ENCODE measurements at places on chromosomes 7 and 10.

- H3K36me3 ChIP-seq: no peaks in the 10 kb centered on the region
- peaks cover 28% of the 10 kb centered on the region for H3K4me1 ChIP-seq
- DNase-seq: no peak
- H3K4me3 ChIP-seq: no peak overlapping the region
Observed at GRCh38 chr7:16068183-16068582, 353.2 kb downstream of the CRPPA start.

DNA sequence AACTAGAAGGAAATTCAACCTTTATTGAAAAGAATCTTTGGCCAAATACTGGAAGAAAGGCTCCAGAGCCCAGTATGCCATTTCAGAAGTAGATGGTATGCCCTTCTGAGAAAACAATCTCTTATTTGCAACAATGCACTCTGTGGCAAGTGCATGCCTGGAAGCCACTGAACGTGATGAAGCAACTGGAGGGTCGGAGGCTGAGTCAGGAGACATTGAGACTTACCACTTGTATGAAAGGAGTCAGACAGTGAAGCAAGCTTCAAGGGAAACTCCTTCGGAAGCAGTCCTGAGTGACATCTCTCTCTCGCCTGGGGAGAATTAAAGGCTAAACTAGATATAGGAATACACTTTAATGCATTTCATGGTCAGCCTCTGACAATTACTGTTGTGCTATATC lies 353.7 kb downstream of the NRG3 start:
- H3K4me3 ChIP-seq: no peak overlapping the region
- peaks cover under 1% of the 10 kb centered on the region for H3K27me3 ChIP-seq

DNA sequence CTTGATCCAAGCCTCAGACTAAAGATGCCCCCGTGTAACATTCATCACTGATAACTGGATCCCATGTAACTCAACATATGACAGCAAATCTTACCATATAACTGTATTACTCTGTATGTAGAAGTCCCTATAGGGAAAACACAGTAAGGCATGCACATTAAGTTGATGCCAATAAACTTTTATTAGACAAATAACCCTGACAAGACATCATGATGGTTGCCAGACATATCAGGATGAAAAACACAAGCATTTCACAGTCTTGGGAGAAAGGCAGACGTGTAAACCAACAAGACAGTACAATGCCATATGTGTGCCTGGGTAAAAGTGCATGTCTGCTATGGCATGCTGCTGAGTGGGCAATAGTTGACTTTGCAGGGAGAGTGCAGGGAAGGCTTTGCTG lies 142.2 kb downstream of the HERPUD2 start:
- DNase-seq: no peak
- no peak overlapping the region for H3K27ac ChIP-seq
- H3K4me1 ChIP-seq: no peaks in the 10 kb centered on the region
- no peaks in the 10 kb centered on the region for H3K36me3 ChIP-seq
- H3K27me3 ChIP-seq: peaks cover 23% of the 10 kb centered on the region
- no peak overlapping the region for H3K4me3 ChIP-seq

DNA sequence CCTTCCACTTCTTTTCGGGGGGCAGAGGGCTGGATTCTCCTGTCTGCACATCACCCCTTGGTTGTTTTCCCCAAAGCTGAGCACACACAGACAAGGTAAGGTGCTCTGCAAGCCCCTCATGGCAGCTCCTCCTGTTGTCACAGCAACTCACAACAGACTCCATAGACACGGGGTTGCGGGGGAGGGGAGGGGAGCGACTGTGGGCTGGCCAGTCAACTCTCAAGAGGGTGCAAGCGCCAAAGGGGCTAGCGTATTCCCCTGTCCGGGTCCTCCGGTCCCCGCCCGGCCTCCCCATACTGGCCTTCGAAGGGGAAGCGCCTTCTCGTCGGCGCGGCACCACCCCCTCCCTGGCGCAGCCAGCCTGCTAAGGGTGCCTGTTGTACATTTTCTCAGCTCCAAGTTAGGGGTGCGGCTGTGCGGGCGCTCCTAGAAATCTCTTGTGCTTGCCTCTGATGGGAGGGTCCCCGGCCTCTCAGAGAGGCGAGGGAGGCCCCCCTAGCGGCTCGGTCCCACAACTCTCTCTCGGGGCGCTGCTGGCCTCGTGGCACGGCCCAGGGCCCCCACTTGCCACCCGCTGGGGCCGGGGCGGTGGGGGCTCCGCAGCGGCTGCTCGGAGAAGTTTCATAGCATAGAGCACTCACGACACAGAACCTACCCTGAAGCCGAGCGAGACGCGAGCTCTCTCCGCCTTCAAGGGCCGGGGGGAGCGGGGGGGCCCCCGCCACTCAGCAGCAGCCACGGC lies 498 bp downstream of the RHOBTB1 start:
- DNase-seq: peak; percentile 45
- H3K27me3 ChIP-seq: peaks cover 7% of the 10 kb centered on the region
- H3K4me1 ChIP-seq: peaks cover 49% of the 10 kb centered on the region
- peak overlapping the region; percentile 99 for H3K27ac ChIP-seq
- H3K36me3 ChIP-seq: peaks cover 12% of the 10 kb centered on the region

DNA sequence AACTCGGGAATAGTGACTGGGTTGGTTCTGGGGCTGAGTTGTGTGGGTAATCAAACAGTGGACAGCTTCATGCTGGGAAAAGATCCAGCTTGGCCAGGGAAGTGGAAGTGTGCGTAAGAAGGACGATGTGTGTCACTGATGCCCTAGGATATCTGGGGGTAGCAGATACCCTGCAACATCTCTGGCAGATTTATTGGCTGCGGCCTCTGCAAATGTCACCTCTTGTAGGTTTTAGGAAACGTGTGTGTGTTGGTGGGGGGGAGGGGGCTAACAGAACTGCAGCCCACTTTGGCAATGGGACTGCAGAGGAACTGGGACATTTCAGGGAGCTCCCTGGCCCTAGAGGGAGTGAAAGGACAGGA lies 965 bp upstream of the AGAP3 start:
- peak overlapping the region; percentile 85 for H3K4me3 ChIP-seq
- peak overlapping the region; percentile 42 for H3K27ac ChIP-seq
- H3K4me1 ChIP-seq: peaks cover 55% of the 10 kb centered on the region
- DNase-seq: peak; percentile 38
- H3K27me3 ChIP-seq: peaks cover 8% of the 10 kb centered on the region

DNA sequence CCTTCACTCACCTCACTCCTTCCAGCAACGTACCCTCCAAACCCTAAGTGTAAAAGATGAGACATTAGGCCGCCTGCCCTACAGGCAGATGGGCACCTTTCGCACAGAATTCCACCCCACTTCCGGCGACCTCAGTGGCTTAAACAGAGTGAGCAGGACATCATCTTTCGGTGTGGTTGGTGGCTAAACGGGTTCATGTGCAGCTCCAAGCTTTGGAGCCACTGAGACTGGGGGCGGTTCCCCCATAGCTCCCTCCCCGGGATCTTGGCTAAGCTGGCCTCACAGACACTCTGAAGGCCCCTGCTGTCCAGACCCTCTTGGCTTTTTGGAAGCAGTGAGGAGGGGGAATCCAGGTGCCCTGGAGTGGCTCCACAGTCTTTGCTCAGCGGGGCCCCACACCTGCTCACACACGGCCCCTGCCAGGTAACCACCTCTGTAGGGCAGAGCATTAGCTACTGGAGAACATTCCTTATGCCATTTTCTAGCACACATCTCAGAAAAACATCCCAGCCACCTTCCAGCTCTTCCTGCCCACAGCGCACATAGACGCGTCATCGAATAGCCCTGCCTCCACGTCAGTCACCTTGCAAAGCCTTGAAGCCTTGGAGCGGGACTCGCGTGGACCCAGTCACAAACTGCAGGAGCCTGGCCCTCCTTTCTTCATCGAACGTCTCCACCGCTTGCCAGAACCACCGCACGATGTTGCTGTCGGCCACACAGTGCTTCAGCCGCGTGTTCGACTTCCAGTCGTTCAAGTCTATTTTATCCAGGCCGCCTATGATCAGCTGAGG lies 108.8 kb downstream of the SMURF1 start:
- H3K27me3 ChIP-seq: peaks cover 15% of the 10 kb centered on the region
- no peak overlapping the region for H3K27ac ChIP-seq
- DNase-seq: no peak
- H3K36me3 ChIP-seq: peaks cover 42% of the 10 kb centered on the region
- peaks cover 1% of the 10 kb centered on the region for H3K4me1 ChIP-seq
